ENCODE measurements at places on chromosomes 1 and 21.

DNA sequence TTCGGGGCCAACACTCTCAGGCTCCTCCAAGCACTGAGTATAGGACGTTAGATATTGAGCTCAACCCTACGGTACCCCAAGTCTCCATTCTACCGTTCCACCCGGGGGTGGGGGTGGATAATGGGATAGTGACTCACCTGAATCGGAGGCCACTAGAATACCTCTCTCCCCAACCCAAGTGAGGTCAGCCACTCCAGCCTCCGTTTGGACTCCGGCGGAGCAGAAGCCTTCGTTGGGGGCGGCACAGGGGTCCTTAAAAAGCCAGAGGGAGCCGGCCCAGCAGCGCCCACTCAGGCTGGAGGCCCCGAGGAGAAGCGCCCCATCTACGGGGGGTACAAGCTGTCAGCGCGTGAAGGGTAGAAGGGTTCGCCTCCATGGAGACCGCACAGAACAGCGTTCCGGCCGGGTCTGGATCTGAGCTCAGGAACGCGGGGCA is 556 bp downstream of the WDR77 start:
- DNase-seq = no peak

DNA sequence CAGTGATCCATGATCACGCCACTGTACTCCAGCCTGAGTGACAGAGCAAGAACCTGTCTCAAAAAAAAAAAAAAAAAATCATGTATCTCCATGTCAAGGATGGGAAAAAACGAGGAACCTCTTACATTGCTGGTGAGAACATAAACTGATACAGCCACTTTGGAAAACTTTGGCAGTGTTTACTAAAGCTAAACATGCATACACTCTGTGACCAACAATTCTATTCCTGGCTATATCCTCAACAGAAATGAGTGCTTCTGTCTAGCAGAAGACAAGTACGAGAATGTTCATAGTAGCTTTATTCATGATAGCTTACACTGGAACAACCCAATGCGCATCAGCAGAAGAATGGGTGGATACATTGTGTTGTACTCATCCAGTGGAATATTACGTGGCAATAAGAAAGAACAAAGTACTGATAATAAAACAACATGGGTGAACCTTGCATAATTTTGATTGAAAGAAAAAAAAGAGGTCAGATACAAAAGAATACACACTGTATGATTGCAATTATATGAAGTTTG is 31.5 kb upstream of the SLC6A9 start:
- no peak for DNase-seq

GRCh38 chr1:48208251-48208650 is 14.3 kb upstream of the SLC5A9 start:
- no peak for DNase-seq

GRCh38 chr1:14603645-14604044 is 5.2 kb downstream of the KAZN start:
- DNase-seq = no peak

DNA sequence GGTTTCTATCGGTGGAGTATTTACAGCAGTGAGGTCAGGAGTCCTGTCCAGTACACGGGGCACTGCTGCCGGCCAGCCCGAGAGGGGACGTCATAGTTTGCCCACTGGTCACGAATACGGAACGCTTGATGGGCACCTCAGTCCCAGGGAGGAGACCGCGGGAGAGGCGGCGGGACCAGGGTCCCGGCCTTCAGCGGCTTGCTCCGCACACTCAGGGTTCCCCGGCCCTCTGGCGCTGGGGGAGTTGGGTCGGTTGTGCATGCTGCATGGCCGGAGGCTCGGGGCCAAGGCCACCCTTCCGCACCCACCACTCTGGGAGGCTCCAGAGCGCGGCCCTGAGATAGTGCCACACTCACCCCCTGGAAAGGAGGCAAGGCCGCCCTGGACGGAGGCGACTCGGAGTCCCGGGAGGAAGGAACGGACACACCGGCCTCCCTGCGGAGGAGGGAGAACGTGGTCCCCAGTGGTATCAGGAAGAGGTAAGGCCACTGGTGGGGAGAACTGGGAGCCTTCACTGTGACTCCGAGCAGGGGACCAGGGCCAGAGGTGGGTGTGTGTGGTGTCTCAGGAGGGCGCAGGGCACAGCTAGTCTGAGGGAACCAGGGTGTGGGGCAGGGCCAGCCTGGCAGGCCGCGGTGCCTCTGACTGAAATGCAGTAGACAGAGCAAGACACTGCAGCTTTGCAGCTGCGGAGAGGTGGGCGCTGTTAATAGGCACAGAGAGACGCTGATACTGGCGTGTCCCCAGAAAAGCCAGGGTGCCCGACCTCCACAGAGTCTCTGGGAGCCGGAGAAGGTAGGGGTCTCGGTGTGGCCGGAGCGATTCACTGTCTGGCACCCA is 28.6 kb upstream of the PRSS38 start:
- no peak for DNase-seq

DNA sequence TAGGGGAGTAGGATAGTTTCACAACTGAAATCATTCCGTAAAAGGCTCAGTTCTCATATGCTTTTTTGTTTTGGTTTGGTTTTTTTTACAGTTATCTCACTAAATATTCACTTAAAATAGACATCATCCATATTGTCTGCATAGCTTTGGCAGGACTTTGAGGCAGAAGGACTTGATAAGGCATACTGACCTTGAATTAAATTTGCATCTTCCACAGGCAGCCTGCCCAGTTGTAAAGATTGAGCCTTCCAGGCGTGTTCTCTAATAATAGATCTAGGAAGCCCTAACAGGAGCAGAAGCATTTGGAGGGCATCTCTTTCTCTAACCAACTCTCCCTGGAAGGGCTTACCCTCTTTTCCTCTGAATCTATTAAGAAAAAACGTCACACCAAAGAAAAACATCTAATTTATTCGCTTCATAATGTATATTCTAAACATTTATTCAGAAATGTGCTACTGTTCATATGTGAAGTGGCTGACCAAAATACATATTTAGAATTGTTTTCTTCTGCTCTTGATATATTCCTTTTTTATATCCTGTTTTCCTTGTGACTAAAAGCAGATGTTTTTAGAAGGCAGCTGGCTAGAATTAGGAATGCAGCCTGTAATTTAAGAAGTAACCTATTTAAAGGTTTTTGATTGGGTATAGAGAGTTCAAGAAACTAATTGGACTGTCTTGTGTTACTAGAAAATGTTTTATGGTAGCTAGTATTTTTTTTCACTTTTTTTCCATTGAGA is 20.2 kb downstream of the DESI2 start:
- DNase-seq = no peak

- DNase-seq = no peak
Measured at GRCh38 chr1:181972256-181972655, 89.3 kb downstream of the ZNF648 start.

DNA sequence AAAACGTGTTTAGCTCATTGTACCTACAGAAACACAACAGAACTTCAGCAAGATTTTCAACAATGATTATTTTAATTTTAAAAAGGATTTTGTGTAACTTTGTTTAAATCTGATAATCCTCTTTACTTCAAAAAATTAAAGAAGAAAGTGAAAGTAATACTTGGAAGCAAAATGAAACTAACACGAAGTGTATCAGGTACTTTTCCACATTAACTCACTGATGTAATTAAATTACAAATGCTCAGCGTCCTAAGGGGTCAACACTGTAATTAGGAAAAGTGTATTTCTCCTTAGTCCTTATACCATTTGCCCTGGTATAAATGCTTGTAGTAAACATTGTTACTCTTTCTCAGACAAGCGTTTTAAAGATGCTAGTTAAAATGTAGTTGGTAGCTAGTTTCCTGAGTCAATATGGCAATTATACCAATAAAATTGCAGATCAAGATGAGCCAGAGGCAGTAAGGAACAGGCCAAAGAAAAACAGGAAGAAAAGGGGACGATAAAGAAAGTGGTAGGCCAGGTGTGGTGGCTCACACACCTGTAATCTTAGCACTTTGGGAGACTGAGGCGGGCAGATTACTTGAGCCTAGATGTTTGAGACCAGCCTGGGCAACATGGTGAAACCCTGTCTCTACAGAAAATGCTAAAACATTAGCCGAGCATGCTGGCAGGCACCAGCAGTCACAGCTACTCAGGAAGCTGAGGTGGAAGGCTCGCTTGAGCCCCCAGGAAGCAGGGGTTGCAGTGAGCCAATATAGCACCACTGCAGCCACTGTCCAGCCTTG is 553.0 kb downstream of the SMYD3 start:
- DNase-seq = no peak

GRCh38 chr1:18618546-18619466 is 11.8 kb upstream of the PAX7 start:
- DNase-seq = no peak

DNA sequence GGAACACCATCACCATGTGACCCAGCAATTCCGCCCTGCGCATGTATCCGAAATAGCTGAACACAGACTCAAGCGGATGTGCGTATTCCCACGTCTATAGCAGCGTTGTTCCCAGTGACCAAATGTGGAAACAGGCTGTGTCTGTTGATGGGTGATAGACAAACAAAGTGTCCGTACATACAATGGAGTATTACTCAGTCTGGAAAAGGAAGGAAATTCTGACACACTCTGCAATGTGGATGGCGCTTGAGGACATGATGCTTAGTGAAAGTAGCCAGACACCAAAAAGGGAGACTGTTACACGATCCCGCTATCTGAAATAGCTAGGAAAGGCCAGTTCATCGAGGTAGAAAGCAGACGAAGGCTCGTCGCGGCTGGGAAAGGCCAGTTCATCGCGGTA is 25.8 kb downstream of the PDXK start:
- no peak for DNase-seq

GRCh38 chr1:163335216-163335615 is 13.5 kb downstream of the NUF2 start:
- no peak for DNase-seq

GRCh38 chr1:202926581-202927491 is at the start of gene KLHL12:
Gene KLHL12, minus strand, starts transcription at chr1:202927234. Its CDS starts 2,072 bp downstream, at chr1:202925162.
- peak; percentile 93 for DNase-seq

DNA sequence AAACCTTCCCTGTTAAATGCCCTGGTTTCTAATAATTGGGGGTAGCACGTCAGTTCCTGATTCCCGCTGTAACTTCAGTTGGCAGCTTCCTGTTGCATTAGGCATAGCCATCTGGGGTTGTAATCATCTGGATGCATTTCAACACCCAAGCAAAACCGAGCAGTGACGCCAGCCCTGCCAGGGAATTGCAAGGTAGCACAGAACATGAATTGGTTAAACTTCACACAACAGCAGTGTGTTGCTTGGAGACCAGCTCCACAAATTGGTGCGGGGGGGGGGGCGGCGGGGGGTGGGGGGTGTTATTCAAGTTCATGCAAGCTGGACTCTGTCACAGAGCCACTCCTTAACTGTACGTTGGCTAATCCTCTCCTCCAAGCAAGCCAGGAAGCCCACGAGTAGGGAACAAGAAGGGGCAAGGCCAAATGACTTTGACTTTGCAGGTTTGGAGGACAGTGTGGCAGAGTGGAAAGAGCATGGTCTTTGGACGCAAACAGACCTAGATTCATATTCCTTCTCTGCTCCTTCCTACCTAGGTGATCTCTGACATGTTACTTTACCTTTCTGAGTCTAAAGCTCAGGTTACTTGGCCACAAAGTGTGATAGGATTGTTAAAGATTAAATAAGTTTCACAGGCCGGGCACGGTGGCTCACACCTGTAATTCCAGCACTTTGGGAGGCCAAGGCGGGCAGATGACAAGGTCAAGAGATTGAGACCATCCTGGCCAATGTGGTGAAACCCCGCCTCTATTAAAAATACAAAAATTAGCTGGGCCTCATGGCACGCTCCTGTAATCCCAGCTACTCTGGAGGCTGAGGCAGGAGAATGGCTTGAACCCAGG is 4.7 kb downstream of the LAX1 start:
- DNase-seq = no peak

- DNase-seq = no peak
Measured at GRCh38 chr1:26330276-26330675, 12.5 kb downstream of the CD52 start.

DNA sequence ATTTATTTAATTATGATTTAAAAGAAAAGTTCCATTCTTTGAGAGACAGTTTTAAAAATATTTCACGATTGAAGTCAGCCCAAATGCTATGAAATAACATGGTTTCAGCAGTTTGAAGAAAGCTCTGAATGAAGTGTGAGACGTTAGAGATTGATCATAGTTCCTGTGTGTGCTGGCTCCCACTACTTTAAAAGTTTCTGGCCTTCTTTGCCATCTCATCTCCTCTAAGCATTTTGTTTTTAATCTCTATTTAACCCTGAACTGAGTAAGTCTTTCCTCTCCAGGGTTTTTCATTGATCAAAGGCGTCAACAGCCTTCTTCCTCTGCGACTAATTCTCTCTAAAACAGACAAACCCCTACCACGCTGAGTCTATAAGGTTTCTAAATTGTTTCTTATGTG is 225.3 kb upstream of the B3GALT2 start:
- no peak for DNase-seq

- DNase-seq = peak; percentile 10
Measured at GRCh38 chr1:231420959-231421545, 1.0 kb downstream of the EGLN1 start.

DNA sequence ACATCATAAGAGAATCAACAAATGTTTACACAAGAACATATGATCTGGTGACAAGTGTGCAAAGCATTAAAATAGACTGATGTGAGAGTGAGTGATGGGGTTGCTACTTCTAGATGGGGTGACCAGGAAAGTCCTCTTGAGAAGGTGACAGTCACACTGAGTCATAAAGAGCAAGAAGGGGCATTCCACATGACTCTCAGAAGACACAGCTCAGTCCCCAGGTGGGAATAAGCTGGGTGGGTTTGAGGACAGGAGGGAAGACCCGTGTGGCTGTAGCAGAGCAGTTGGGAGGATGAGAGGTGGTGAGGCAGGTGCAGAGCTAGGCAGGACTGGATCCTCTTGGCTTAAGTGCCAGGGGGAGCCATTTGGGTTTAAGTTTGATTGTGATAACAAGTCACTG is 53.1 kb downstream of the TNR start:
- no peak for DNase-seq

- peak; percentile 87 for DNase-seq
Measured at GRCh38 chr1:18951818-18952391, 4.6 kb downstream of the IFFO2 start.

- no peak for DNase-seq
Measured at GRCh38 chr1:45348609-45348965, 8.3 kb upstream of the MUTYH start.

DNA sequence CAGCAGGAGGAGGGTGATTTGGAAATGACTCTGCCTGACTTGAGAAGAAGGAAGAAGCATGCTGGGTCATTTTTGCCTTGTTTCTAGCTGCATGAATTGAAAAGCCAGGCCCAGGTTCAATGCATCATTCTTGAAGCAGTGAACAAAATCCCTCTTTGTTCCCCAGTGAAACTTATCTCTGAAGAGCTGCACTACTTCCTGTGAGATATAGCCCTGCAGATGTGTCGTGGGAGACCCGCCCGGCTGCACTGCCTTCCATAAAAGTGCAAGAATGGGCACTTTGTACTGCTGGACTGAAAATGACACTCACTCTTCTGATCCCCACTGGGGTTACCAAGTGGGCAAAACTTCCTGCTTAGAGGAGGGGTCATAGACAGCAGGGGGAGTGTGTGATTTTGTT is 249.2 kb upstream of the NFIA start:
- DNase-seq = no peak

GRCh38 chr1:157994704-157995582 is 1.5 kb downstream of the KIRREL1 start:
- no peak for DNase-seq

GRCh38 chr1:162360237-162360873 is 16.3 kb downstream of the SPATA46 start:
- no peak for DNase-seq
